ENCODE measurements at places on chromosomes 5 and 9. TPM values are rescaled to one million over a fixed set of nuclear protein-coding genes. Genes with fewer than 3 reads are reported as not detected.

GRCh38 chr5:150519978-150520377, 12.0 kb downstream of the NDST1 start:
- no peaks in the 10 kb centered on the region for H3K27me3 ChIP-seq
- DNase-seq: no peak
- peak overlapping the region; percentile 93 for H3K27ac ChIP-seq
- peaks cover 28% of the 10 kb centered on the region for H3K4me1 ChIP-seq
- H3K4me3 ChIP-seq: no peak overlapping the region
- H3K36me3 ChIP-seq: no peaks in the 10 kb centered on the region

Gene TPPP
- total RNA-seq: 4.3 TPM

DNA sequence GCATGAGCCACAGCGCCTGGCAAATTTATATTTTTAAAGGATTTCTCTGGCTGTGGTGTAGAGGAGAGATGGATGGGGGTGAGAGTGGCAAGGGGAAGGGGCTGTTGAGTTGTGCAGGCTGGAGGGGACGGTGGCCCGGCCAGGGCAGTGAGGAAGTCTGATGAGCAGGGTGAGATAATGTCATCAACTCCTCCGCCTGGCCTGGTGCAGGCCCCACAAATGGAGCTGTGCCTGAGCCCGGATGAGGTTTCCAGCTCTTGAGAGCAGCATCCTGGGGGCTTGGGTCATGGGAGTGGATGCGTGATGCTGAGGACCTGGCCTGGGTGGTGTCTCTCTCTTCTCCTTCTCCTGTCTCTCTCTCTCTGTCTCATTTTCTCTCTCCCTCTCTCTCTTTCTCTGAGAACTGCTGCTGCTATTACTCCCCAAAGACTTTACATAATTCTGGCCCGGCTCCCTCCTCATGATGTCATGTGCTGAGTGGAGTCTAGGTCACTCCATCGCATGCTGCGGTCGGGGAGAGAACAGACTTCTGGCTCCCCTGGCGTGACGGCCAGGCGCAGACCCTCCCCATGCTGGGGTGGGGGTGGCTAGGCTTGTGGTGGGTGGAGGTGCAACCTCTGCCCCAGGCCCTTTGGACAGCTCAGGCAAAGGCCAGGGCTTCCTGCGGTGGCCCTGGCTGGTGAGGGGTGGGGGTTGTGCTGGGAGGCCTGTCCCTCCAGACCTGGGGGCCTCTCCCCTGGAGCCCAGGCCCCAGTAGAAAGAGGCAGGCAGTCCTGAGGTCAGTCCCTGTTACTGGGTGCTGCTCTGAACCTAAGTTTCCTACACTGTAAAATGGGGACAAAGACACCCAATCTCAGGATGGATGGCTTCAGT, 26.4 kb downstream of the FGF18 start:
- H3K27ac ChIP-seq: no peak overlapping the region
- no peaks in the 10 kb centered on the region for H3K4me1 ChIP-seq
- no peak overlapping the region for H3K4me3 ChIP-seq
- no peak for DNase-seq

GRCh38 chr9:18368206-18368605, 105.7 kb upstream of the ADAMTSL1 start:
- H3K36me3 ChIP-seq: no peaks in the 10 kb centered on the region
- no peaks in the 10 kb centered on the region for H3K27me3 ChIP-seq
- H3K4me1 ChIP-seq: no peaks in the 10 kb centered on the region
- no peak overlapping the region for H3K27ac ChIP-seq
- DNase-seq: no peak

- peaks cover 98% of the 10 kb centered on the region for H3K4me1 ChIP-seq
- DNase-seq: peak; percentile 86
- no peaks in the 10 kb centered on the region for H3K27me3 ChIP-seq
- H3K36me3 ChIP-seq: peaks cover 3% of the 10 kb centered on the region
Measured at GRCh38 chr5:150503977-150504620, 3.8 kb upstream of the NDST1 start.

GRCh38 chr5:99646011-99646647, 717.3 kb upstream of the CHD1 start:
- H3K36me3 ChIP-seq: no peaks in the 10 kb centered on the region
- H3K4me1 ChIP-seq: no peaks in the 10 kb centered on the region
- H3K4me3 ChIP-seq: no peak overlapping the region
- no peak overlapping the region for H3K27ac ChIP-seq
- DNase-seq: no peak

GRCh38 chr9:134404376-134405358, 78.4 kb downstream of the RXRA start:
- no peaks in the 10 kb centered on the region for H3K27me3 ChIP-seq
- H3K4me1 ChIP-seq: peaks cover 91% of the 10 kb centered on the region
- peak overlapping the region; percentile 55 for H3K27ac ChIP-seq

DNA sequence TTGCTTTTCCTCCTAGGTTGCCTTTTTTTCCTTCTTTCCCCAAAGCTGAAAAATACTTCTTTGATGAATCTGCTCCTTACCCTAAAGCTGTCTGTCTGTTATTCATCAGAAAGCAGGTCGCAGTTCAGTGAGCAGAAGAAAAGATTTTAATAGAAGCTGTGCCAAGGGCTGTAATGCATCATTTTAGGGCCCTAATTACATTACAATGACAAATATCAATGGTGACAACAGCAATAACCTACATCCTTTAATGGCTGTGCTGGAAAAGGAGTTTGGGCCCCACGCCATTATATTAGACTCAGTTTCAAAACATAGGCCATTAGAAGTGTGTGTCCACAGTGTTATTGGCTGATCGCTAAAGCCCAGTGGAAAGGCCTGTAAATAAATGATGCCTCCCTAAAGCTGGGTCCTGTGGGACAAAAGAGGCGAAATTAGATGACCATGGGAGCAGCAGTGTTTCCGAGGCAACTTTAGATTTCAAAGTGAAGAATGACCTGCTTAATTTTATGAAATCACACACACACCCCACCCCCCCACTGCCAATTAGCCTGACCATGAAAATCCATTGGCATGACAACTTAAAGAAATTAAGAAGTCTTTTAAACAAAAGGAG, 38.4 kb downstream of the TLE4 start:
- no peaks in the 10 kb centered on the region for H3K27me3 ChIP-seq
- no peak for DNase-seq
- no peaks in the 10 kb centered on the region for H3K4me1 ChIP-seq
- H3K4me3 ChIP-seq: no peak overlapping the region
- H3K27ac ChIP-seq: no peak overlapping the region
- no peaks in the 10 kb centered on the region for H3K36me3 ChIP-seq

Gene HNRNPAB
- total RNA-seq: 61.8 TPM

DNA sequence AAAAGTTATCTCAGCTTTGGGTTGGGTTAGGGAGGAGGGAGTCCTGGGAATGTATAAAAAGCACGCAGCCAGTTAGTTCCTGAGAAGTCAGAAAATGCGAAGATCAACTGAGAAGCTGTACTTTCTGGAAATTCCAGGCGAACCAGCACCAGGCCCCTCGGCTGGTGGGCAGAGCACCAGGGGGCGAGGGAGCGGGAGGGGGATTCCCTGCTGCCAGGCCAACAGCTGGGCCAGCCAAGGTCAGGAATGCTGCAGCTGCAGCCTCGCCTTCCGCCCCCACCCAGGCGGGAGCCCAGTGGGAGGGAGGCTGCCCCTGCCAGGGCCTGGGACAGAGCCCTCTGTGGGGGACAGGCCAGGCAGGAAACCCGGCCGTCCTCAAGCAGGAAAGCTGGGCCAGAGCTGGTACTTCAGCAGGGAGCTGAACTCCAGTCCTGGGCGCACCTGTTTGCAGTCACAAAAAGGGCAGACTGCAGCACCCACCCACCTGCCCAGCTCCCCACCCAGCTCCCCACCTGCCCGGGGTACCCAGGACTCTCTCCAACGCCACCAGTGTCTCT, 35.5 kb downstream of the VAV2 start:
- no peak overlapping the region for H3K4me3 ChIP-seq
- no peak for DNase-seq
- H3K4me1 ChIP-seq: no peaks in the 10 kb centered on the region
- no peaks in the 10 kb centered on the region for H3K27me3 ChIP-seq
- H3K27ac ChIP-seq: peak overlapping the region; percentile 22
- no peaks in the 10 kb centered on the region for H3K36me3 ChIP-seq

DNA sequence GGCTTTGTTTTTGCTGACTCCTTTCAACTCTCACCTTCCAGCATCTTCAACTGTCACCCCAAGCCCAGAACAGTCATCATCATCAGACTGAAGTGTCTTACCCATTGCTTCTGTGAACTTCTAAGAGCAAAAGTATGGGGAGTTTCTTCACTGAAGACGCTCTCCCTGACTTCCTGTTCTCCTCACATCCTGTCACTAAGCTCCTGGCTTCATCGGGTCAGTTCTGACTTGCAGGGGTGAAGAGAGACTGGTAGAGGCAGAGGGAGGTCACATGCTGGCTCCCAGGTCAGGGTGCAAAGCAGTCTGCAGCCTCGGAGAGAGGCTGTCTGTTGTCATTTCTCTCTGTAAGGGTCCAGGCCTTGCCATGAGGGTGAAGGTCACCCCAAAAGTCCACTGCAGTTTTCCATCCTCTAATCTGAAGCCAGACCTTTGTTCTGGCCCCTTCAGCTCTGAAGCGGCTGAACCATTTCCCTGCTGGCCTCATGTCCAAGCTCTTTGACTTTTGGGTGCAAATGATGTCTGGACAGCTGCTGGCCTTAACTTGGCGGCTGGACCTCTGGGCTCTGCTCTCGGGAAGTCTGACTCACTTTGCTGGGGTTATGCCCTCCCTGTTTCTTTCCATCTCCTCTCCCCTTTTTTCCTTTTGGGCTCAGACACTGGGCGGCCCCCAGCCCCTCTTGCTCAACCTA, 305.0 kb downstream of the RAB3C start:
- no peaks in the 10 kb centered on the region for H3K36me3 ChIP-seq
- H3K27ac ChIP-seq: no peak overlapping the region
- H3K4me1 ChIP-seq: no peaks in the 10 kb centered on the region
- no peak overlapping the region for H3K4me3 ChIP-seq

Gene IFNA17
- not detected for total RNA-seq

Gene ADAMTS12
- 1.5 TPM for total RNA-seq

GRCh38 chr9:135076143-135076875, 11.2 kb upstream of the OLFM1 start:
- no peak overlapping the region for H3K27ac ChIP-seq
- no peak for DNase-seq

Gene ECSCR
- total RNA-seq: 1.7 TPM

- H3K36me3 ChIP-seq: no peaks in the 10 kb centered on the region
- peaks cover 9% of the 10 kb centered on the region for H3K4me1 ChIP-seq
- H3K4me3 ChIP-seq: no peak overlapping the region
- no peak overlapping the region for H3K27ac ChIP-seq
Measured at GRCh38 chr5:96050273-96050880, 88.7 kb upstream of the ELL2 start.

DNA sequence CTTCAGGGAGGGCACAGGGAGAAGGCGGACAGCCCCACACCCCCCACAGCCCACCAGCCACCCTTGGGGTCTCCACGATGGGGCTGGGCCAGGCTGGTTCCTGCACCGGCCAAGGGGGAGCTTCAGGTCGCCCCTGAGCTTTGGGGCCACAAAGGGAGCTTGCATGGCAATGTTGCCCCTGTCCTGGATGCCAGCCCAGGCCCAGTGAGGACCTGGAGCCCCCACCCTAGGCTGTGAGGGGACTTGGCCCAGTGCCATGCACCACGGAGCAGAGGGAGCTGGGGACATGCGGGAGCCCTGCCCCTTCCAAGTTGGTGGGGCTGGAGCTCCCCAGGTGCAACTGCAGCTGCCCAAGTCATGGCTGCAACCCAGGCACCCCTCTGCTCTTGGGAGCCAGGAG, 18.4 kb downstream of the TMEM38B start:
- peak; percentile 42 for DNase-seq
- no peaks in the 10 kb centered on the region for H3K36me3 ChIP-seq
- H3K4me1 ChIP-seq: no peaks in the 10 kb centered on the region

Gene GNG10
- 9.1 TPM for total RNA-seq

GRCh38 chr5:14185326-14186058, 42.4 kb downstream of the TRIO start:
- H3K27me3 ChIP-seq: no peaks in the 10 kb centered on the region
- H3K4me1 ChIP-seq: peaks cover 11% of the 10 kb centered on the region
- no peak for DNase-seq
- no peak overlapping the region for H3K27ac ChIP-seq
- H3K4me3 ChIP-seq: no peak overlapping the region

DNA sequence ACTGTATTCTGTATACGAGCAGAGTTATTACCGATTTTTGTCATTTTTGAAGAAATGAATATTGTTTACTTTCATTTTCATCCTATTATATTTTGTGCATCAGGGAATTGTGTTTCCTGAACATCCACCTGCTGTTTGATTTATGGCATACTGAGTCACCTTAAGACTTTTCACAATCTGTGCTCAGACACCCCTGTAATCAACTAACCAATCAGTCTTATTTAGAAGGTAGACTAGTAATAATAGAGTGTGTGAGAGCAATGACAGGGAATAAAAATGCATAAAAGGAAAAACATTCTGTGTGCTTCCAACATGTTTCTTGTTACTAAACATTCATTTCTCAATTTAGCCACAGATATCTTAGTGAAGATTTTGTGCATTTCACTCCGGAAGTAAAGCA, 1413.6 kb upstream of the ACO1 start:
- no peak overlapping the region for H3K27ac ChIP-seq
- H3K36me3 ChIP-seq: no peaks in the 10 kb centered on the region
- H3K4me1 ChIP-seq: no peaks in the 10 kb centered on the region
- DNase-seq: no peak

DNA sequence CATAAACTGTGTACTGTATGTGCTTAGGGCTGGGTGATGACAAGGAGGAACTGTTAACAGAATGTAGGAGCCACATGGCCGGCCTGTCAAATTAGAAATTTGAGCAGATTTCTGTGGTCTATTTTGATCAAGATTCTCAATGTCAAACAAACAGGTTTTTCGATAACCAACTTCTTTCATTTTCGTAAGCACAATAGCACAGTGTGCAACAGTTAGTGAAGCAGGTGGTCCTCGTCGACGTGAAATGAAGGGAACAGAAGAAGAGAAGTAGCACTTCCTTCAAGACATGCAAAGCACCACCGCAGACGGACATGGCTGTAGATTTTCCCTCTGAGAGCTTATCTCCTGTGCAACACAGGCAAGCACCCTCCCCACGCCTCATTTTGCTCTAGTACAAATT, 252.1 kb downstream of the CRB2 start:
- H3K27ac ChIP-seq: no peak overlapping the region
- H3K4me3 ChIP-seq: no peak overlapping the region
- no peak for DNase-seq
- no peaks in the 10 kb centered on the region for H3K4me1 ChIP-seq
- no peaks in the 10 kb centered on the region for H3K36me3 ChIP-seq
- no peaks in the 10 kb centered on the region for H3K27me3 ChIP-seq

GRCh38 chr9:16869131-16869881, 1.2 kb downstream of the BNC2 start:
- H3K4me1 ChIP-seq: no peaks in the 10 kb centered on the region
- H3K4me3 ChIP-seq: peak overlapping the region; percentile 42
- H3K27me3 ChIP-seq: no peaks in the 10 kb centered on the region
- H3K36me3 ChIP-seq: no peaks in the 10 kb centered on the region
- DNase-seq: no peak
- no peak overlapping the region for H3K27ac ChIP-seq

Gene C5orf46
- not detected for total RNA-seq
